ENCODE measurements at places on chromosomes 6 and 20.

DNA sequence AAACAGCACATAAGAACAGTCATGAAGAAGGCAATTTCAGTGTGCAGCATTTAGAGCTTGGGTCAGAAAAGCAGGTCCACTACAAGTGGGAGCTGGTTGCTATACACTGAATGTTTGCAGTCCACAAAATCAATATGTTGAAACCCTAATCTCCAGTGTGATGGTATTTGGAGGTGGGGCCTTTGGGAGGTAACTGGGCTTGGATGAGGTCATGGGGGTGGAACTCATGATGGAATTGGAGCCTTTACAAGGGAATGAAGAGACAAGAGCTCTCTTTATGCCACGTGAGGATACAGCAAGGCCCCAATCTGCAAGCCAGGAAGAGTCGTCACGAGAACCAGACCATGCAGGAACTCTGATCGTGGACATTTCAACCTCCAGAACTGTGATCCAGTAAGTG is 216.7 kb upstream of the SLC35B3 start:
- DNase-seq: no peak

GRCh38 chr6:139580592-139581484 is 206.4 kb upstream of the CITED2 start:
- no peak for DNase-seq

DNA sequence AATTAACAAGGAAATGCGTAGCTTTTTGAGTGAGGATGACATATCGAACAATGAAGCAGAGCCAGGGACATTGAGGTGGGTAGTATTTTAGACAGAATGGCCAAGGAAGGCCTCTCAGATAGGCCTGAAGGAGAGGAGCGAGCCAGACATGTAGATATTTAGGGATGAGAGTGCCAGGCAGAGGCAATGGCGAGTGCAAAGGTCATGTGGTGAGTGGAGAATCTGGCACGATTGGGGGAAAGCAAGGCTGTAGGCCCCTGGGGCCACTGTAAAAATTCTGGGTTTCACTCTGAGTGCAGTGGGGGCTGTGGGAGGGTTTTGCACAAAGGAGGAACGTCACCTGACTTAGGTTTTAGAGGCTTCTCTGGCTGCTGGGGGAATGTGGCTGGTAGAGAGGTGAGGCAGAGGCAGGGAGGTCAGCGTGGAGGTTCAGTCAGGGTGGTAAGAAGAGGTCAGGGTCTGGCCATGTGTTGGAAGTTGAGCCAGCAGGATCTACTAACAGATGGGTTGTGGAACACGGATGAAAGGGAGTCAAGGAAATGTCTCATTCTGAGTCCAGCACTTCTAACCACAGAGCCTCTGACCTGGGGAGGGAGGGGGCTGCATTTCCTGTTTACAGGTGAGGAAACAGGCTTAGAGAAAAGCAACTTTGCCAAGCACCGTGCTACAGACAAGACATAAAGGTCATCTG is 11.3 kb downstream of the SIRPA start:
- DNase-seq: no peak

GRCh38 chr6:87393026-87393622 is 14.6 kb upstream of the CFAP206 start:
- no peak for DNase-seq

- no peak for DNase-seq
These were observed 175.9 kb downstream of the ARID1B start for GRCh38 chr6:156953127-156953478.

DNA sequence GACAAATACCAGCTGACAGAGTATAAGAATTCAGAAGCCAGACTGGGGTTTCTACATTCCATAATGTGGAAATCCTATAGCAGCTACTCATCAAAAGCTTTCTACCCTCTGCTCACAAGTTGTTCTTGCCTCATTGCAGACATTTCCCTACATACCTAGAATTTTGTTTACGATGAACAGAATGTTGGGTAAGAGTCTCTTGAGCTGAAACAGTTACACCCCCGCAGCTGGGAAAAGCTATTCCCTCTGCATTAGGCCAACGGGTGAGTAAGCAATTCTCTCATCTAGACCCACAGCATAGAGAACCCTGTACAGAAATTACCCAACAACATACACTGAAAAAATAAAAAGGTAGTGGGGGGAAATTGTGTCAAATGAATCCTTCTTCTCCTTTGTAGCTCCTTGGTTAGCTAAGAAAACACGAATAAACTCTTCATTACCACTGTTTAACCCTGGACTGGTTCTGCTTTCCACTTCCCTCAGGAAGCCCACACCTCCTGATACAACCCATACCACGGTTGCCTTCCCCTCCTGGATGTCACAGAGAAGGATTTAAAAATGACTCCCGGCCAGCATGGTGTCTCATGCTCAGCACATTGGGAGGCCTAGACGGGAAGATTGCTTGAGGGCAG is 215.0 kb upstream of the SHLD1 start:
- DNase-seq: no peak

- DNase-seq: no peak
These were observed 391.7 kb upstream of the SPTLC3 start for GRCh38 chr20:12617076-12617475.

GRCh38 chr6:18141805-18142590 is 12.9 kb downstream of the TPMT start:
- no peak for DNase-seq

DNA sequence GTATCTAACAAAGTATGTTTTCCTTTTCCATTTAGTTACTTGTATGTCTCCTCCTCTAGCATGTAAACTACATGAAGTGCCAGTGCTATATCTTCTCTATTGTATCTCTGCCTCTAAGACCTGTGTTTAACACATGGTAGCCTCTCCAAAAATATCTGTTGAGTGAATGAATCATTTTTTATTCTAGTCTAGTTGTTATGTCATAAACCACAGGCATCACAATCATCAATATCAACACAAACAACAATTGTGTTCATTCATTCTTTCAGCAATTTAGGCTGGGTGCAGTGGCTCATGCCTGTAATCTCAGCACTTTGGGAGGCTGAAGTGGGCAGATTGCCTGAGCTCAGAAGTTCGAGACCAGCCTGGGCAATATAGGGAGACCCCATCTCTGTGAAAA is 111.6 kb upstream of the EYA4 start:
- no peak for DNase-seq
